Ureter (tissue), 1 donor: ENCODE measurements at places on chromosomes 6 and 20.

- no peak for DNase-seq
Measured at GRCh38 chr6:37137201-37138090, 32.5 kb upstream of the PIM1 start.

DNA sequence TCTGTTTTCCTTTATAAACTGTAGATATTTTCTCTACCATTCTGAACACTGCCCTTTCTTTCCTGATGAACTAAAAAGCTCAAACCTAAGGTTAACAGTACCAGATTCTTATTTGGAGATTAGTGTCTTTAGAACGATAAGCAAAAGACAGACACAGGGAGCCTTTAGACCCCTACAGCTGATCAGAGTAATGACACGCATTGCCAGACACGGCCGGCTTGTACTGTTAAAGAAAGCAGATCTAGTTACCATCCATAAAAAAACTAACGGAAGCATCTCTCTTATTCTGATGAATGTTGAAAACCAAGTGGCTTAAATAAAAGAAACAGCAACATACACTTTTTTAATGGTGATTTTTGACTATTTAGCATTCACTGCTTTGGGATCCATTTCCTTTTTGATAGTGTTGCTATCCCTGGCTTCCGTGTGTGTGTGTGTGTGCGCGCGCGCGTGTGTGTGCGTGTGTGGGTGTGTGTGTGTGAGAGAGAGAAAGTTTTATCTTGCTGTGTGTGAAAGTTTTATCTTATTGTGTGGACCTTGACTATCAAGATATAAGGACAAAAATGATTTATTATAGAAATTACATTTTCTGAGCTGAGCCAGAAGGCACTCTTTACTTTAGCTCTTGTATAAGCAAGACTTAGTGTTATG lies 95.6 kb upstream of the SLC35B3 start:
- DNase-seq = no peak

DNA sequence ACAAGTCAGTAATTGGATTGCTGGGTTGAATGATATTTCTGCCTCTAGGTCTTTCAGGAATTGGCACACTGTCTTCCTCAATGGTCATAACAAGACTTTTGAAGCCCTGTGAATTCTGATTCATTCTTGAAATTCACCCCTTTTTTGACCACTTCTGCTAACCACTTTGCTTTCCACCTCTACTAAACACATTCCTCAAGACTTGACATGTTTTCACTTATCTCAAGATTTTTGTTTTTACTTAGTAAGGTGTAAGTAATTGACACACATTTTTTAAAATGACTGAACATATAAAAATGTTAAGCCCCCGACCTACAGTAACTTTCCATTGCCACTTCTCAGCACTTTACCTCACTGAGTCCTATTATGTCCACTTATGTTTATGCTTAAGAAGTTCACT lies 239.1 kb downstream of the GRM1 start:
- no peak for DNase-seq

- DNase-seq = peak; percentile 57
Measured at GRCh38 chr20:17995967-17996819, 27.4 kb downstream of the MGME1 start.

DNA sequence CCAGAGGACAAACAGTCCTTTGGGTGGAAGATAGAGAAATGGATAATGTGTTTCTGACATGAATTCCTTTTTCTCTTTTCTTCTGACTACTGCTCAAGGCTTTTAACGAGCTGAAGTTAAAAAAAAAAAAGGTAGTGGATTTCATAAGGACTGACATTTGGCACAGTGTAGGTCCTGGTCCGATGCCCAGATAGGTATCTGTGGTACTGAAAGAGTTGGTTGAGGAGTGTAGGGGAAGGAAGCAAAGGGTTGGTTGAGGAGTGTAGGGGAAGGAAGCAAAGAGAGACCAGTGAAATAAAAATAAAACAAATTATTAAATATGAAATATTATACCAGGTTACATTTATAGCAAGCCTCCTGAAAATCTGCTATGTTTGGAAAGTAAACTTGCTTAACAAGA lies 11.8 kb downstream of the UTRN start:
- peak; percentile 70 for DNase-seq
